Activated T-cell treated with anti-CD3 and anti-CD28 coated beads, Interleukin-2, amount 50 U/mL, for 24 hours (primary cell): ENCODE measurements at places on chromosomes 4 and X.

DNA sequence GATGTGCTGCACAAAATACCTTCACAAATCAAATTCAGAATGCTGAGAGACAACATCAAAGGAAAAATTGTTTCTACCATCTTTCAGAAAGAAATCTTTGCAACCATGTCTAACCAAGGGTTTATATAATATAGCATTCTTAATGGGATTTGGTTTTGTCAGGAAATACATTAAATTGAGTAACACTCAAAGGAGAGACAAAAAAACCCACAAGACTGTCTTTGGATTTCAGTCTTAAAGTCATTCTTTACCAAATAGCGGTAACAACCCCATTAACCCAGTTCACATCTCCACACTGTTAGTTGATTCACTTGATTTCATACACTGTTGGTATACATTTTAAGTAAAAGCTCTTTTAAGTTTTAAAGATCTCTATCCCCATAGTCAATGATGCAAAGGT lies 145.7 kb upstream of the EDNRA start:
- no peak for DNase-seq

GRCh38 chr4:87657525-87657924 lies 7.4 kb downstream of the DMP1 start:
- no peak for DNase-seq

GRCh38 chrX:31298916-31299315 lies 227.1 kb upstream of the FTHL17 start:
- no peak for DNase-seq

DNA sequence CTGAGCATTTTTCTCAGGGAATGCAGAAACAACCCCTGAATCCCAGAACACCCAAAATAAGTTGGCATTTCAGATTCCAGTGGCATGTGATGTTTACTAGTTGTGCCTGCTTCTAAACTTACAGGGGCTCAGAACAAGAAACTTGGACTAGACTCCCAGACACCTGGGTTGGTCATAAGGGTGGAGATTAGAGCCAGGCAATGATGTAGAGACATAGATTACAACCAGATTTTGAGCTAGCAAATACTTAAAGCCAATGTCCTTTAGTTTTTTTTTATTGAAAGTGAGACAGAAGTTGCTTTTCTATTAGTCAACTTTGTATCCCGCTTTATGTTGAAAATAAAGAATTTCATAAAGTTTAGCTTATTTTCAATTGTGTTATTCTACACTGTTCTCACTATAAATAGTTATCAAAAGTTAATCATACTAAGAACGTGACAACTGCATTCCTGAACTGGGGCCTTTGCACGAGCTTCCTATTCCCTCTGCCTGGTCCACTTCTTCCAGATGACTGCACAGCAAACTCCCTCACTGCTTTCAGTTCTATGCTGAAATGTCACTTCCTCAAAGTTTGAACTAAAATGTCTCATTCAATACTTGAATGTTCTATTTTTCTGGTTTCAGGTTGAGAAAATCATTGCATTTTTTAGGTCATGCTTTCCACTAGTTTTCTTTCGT lies 224.7 kb upstream of the PPP1R2C start:
- no peak for DNase-seq

DNA sequence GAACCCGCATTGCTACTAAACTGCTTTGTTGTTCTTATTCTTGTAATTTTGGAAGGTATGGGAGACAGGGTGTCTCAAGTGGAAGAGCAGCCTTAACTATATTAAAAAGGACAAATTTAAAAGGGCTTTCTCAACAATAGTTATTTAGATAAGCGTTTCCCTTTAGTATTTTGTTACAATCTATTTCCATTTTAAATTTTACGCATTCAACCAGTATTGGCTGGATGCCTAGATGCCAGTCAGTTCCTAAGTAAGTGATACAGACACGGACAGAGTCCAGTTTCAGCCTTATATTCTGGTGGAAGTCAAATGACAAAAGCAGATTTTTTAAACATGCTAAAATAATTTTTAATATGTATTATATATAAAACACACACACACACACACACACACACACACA lies 28.3 kb downstream of the FAT1 start:
- DNase-seq = no peak

GRCh38 chr4:39763714-39764572 lies 66.0 kb downstream of the UBE2K start:
- no peak for DNase-seq

GRCh38 chr4:55013431-55013955 lies 111.9 kb downstream of the KDR start:
- no peak for DNase-seq

GRCh38 chr4:168540086-168540485 lies 43.2 kb downstream of the PALLD start:
- DNase-seq = no peak

DNA sequence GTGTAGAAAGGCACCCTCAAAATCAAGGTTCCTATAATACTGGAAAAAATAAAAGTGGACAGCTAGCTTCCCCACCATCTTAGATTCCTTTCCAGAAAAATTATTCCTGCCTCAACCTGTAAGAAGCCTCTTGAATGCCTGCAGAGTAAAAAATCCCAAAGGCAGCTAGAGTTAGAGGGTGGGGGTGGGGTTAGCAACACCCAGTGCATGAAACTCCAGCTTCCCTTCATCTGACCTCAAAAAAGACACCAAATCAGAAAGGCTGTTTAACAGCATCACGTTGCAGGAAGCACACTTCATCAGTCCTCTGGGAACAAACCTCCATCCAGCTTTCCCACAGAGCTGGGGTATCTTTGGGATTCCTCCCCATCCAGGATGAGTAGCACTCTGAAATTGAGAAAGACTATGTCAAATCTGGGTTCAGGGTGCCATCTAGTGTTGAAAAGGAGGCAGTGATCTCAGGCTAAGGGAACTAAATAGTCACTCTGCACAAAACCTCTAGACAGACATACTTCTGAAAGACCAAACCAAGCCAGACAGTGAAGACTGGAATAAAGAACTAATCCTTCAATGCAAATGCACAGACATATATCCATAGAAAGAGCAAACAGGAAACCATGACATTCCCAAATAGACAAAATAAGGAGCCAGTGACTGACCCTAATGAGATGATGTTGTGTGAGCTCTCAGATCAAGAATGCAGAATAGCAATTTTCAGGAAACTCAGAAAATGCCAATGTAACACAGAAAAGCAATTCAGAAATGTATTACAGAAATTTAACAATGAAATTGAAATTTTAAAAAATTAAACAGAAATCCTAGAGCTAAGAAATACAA lies 97.9 kb downstream of the ARHGEF9 start:
- peak; percentile 32 for DNase-seq

GRCh38 chr4:21592970-21593670 lies 355.5 kb downstream of the KCNIP4 start:
- no peak for DNase-seq

- DNase-seq = no peak
These were observed 46.2 kb upstream of the FAM9A start for GRCh38 chrX:8847360-8847759.

DNA sequence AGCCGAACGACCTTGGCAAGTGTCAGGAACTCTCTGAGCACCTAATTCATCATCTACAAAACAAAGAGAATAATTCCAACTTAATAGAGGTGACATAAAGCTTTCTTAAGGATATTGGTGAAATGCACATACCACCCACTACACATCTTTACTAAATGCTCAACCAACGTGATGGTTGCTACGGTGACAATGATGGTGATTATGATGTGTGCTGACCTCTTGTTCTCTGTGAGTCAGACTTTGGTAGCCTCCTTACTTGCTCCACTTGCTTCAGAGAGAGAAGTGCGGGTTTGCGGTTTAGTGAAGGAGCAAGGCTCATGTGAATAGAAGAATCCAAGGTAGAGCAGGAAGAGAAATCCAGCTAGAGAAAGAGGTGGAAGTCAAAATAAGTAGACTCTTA lies 52.8 kb upstream of the CLNK start:
- DNase-seq = no peak

DNA sequence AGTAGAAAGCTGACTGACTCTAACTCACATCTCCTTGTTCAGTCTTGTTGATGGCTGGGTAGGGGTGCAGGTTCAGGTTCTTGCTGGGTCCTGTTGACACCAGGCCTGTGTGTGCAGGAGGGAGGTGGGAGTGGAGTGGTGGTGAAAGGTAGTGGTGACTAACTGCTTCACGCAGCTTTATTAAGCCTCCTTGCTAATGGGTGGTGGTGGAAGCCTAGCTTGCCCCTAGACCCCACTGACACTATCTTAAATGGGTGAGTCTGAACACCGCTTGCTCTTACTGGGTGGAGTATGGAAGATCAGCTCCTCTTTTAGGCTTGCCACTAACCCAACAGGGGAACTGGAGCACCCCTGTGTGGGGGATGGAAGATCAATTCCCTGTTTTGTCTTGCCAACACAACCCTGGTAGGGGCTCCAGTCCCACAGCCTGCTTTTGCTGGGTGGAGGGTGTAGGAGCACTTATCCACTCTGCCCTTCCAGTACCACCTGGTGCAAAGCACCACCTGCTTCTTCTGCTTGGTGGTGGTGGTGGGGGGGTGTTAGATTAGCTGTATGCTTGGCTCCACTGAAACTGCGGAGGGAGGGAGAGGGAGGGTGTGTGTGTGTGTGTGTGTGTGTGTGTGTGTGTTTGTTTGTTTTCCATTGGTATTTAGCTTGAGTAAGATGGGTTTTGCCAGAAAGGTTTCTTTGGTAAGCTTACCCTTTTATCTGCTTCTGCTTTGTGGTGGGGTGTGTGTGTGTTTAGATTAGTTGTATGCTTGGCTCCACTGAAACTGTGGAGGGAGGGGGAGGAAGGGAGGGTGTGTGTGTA lies 25.6 kb downstream of the KDM6A start:
- no peak for DNase-seq

DNA sequence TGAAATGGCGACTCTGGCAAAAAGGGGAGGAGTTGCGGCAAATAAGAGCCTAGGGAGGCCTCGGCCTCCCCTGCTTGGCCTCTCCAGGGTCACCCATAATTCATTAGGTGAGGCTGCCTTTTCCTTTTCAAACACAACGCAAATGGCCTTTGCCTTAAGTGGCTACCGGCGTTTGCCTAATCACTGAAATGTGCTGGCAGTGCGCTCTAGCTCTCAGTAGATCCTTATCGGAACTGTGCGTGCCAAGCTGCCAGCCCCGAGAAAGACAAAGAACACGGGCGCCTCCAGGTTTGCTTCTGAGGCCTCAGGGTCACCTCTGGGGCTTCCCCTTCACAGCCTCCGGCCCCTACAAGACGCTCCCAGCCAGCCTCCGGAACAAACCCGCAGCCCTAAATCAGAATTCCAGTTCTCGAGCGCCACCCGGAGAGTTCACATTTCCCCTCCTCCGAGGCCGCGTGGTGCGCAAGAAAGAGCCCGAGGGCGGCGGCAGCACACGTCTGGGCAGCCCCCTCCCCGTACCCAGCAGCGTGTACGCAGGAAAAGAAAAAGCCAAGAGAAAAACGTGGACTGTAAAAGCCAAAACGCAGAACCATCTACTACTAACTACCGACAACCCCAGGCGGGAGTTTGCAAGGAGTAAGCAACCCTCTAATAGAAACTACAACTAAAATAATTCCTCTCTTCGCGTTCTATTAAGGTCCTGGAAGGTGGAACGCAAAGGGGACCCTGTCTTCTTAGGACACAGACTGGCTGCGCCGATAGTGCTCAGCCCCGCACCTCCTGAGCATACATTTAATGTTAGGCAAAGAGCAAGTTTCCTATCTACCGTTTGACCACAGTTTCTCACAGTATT lies 76.5 kb upstream of the BCOR start:
- DNase-seq = peak; percentile 79

- no peak for DNase-seq
These were observed 12.0 kb downstream of the P2RY10 start for GRCh38 chrX:78957049-78957767.

GRCh38 chr4:158181906-158182305 lies 9.1 kb upstream of the GASK1B start:
- no peak for DNase-seq

GRCh38 chr4:3044870-3045819 lies 29.2 kb downstream of the HTT-AS start:
- peak; percentile 63 for DNase-seq

GRCh38 chrX:22690116-22690515 lies 309.6 kb upstream of the DDX53 start:
- DNase-seq = no peak

GRCh38 chr4:1693131-1693896 lies 9.2 kb upstream of the FAM53A start:
- peak; percentile 80 for DNase-seq

DNA sequence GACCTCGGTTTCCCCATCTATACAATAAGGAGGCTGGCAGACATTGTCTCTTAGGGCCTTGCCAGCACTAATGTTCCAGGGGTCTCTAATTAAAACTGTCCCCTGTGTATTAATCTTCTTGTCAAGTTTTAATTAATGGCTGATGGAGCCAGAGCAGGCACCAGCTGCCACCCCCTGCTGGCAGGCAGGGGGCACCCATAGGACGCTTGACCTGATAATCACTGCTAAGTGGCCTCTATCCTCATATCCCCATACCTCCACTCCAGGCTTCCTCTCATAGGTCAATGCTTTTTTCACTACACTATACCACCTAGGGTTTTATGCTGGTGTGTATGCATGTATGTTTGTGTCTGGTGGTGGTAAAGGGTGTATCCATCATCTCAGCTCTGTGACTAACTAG lies 89.4 kb downstream of the EFNB1 start:
- DNase-seq = no peak

DNA sequence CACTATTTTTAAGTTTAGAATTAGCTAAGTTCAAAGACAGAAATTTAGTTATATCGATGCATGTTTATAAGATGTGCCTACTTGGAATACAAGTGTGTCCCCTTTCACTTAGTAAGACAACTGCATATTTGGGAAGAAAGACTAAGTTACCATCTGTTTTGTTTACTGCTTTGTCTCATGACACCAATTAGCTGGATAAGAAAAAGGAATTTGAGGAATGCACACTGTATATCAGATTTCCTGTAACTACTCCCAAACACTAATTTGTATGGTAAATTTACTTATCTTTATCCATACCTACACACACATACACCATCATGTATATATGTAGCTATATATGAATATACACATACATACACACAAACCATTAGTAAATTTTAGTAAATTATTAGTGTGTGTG lies 1442.8 kb upstream of the IGFBP7 start:
- no peak for DNase-seq

- DNase-seq = no peak
These were observed 89.2 kb upstream of the EFHC2 start for GRCh38 chrX:44432641-44433040.

GRCh38 chr4:163703251-163703650 lies 208.8 kb downstream of the TMA16 start:
- no peak for DNase-seq

- DNase-seq = no peak
These were observed 33.0 kb upstream of the TTC29 start for GRCh38 chr4:146978641-146979040.

GRCh38 chr4:157115613-157116335 lies 39.8 kb downstream of the GLRB start:
- DNase-seq = no peak

GRCh38 chrX:44071070-44071645 lies 98.0 kb upstream of the NDP start:
- no peak for DNase-seq

- DNase-seq = no peak
These were observed 1419.8 kb downstream of the ADGRL3 start for GRCh38 chr4:62619971-62620370.
